ENCODE measurements at places on chromosomes 5 and 9. TPM values are rescaled to one million over a fixed set of nuclear protein-coding genes. Genes with fewer than 3 reads are reported as not detected.
A peak's percentile ranks its signal among the peaks of the same experiment; 100 is the strongest.

SMIM33 gene
- total RNA-seq, result not detected

CDX1 gene
- total RNA-seq, result 5.0 TPM

OR1Q1 gene
- not detected for total RNA-seq

MARCOL gene
- not detected for total RNA-seq

RABGAP1 gene
- total RNA-seq, result 68.4 TPM

NOL6 gene
- total RNA-seq, result 39.2 TPM

COL23A1 gene
- 15.5 TPM for total RNA-seq

DNA sequence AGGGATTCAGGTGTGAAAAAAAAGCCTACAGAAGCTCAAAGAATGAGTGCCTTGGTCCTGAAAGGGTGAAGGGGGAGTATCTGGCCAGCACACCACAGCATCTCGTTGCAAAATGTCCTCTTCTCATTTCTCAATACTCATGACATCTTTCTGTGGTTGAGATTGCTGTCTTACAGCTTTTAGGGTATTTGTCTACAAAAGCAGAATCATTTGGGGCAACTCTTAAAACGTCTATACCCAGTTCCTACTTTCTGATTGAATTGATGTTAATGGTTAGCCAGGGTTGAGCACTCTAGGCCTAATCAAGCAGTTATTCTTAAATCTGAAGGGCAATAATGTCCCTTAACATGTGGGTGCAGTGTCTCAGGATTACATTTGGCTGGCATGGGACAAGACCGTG lies 21.2 kb upstream of the PCSK5 start:
- no peak overlapping the region for H3K4me3 ChIP-seq
- no peak for DNase-seq
- no peak overlapping the region for H3K27ac ChIP-seq
- peaks cover 2% of the 10 kb centered on the region for H3K4me1 ChIP-seq
- H3K27me3 ChIP-seq, result peaks cover 14% of the 10 kb centered on the region

- no peaks in the 10 kb centered on the region for H3K4me1 ChIP-seq
- no peaks in the 10 kb centered on the region for H3K36me3 ChIP-seq
- H3K27ac ChIP-seq, result no peak overlapping the region
- no peaks in the 10 kb centered on the region for H3K27me3 ChIP-seq
Observed at GRCh38 chr5:21826884-21827283, 1026.3 kb downstream of the CDH12 start.

- peak overlapping the region; percentile 34 for H3K27ac ChIP-seq
- no peak for DNase-seq
- H3K4me1 ChIP-seq, result peaks cover 30% of the 10 kb centered on the region
- no peaks in the 10 kb centered on the region for H3K36me3 ChIP-seq
- H3K27me3 ChIP-seq, result peaks cover 5% of the 10 kb centered on the region
Observed at GRCh38 chr5:125549322-125549911, 803.0 kb upstream of the ZNF608 start.

DNA sequence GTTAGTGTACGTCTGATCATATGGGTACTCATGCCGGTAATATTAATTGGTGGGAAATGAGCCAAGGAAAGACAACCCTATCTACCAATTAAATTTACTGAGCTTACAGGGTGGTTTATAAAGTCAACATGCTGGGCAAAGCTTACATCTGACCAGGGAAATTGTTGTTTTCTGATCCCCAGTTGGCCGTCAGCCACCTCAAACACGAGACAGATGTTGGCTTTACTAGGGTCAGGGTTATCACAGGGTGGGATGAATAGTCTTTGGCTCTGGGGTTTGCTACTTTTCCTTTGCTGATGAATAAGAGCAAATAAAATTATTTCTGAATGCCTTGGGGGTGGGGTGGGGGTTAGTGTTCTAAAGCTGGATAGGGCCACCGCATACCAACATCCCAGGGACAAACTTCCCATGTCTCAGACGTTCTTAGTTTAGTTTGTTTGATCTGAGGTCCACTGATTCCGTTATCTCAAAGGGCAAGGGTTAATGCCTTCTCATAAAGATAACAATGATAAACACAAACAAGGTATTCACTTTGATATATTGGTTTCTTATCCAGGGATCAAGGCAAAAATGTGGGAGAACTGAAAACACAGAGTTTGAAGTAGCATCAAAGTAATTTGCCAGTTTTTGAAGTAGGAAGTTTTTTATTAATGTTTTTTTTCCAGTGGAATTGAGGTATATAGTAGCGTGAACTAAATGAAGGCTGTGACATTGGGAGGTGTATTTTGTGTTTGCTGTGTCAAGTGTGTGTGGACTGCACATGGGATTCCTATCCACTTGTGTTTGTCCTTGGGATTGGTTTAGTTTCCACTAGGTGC lies 109.1 kb upstream of the RPS23 start:
- no peak overlapping the region for H3K27ac ChIP-seq
- no peak for DNase-seq
- H3K36me3 ChIP-seq, result no peaks in the 10 kb centered on the region
- H3K27me3 ChIP-seq, result no peaks in the 10 kb centered on the region
- peaks cover 40% of the 10 kb centered on the region for H3K4me1 ChIP-seq

DNA sequence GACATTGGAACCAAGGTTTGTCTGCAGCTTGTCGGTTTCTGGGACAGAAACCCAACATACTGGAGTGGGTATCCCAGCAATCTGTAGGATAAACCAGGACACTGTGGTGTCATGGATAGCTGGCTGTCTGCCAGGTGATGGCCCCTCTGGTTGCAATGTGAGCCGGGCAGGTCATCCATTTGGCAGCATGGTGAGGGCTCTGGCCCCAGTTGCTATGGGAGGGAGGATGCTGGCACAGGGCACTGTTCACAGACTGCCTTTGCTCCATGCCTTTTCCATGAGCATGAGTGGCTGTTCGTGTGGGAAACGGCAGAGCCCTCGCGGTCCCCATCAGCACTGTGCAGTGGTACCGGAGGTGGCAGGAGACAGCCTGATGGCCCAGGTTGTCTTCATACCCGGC lies 6.4 kb downstream of the S1PR3 start:
- H3K27ac ChIP-seq, result no peak overlapping the region
- H3K4me1 ChIP-seq, result peaks cover 41% of the 10 kb centered on the region
- peaks cover 28% of the 10 kb centered on the region for H3K36me3 ChIP-seq
- peaks cover 15% of the 10 kb centered on the region for H3K27me3 ChIP-seq

DNA sequence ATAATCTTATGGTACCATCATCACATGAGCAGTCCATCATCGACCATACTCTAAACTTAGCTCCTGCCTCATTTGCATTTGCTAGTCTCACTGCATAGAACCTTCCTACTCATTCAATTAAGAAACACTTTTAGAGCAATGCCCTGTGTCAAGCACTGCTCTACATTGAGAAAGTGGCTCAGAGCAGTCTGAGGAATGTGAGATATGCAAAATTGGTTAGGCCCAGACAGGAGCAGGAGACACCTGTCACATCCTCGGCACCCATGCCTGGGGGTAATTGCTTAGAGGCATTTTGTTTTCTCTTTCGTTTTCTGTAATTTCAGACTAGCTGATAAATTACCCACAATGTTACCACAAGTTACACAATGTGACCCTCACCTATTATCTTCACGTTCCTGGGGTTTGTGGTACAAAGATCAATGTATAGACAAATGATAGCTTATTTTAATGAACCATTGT lies 4.9 kb upstream of the RARS1 start:
- no peaks in the 10 kb centered on the region for H3K27me3 ChIP-seq
- DNase-seq, result no peak
- H3K4me1 ChIP-seq, result peaks cover 6% of the 10 kb centered on the region
- no peaks in the 10 kb centered on the region for H3K36me3 ChIP-seq

DNA sequence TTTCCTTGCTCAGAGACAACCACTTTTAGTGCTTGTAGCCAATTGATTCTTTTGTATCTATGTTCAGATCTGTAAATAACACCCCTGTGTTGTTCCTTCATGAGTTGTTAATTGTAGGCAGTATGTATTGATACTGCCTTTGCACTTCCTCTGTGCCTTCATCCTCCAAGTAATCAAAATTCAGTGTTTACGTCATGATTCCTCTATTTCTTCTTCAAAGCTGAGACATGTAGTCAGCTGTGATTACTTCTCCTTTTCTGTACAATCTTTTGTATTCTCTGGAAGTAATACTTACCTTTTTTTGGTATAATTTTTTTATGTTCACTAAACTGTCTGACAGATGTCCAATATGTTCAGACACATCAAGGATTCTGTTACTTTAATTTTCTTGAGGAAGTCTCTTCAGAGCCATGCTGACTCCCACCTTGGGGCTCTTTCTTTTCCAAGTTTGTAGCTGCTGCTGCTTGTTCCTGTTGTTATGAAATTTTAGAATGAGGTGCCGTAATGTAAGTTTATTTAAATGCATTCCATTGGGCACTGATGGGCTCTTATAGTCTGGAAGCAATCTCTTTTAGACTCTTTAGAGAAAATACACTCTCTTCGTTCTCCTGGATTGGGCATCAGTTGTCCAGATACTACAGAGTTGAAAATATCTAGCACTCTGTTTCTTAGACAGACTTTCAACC lies 30.5 kb upstream of the LRRC70 start:
- DNase-seq, result no peak
- no peak overlapping the region for H3K4me3 ChIP-seq
- H3K27me3 ChIP-seq, result no peaks in the 10 kb centered on the region
- no peak overlapping the region for H3K27ac ChIP-seq
- H3K4me1 ChIP-seq, result no peaks in the 10 kb centered on the region

GRCh38 chr5:126534553-126534952 lies 60.5 kb downstream of the ALDH7A1 start:
- peaks cover 4% of the 10 kb centered on the region for H3K36me3 ChIP-seq
- no peak overlapping the region for H3K27ac ChIP-seq
- DNase-seq, result no peak
- H3K4me1 ChIP-seq, result peaks cover 32% of the 10 kb centered on the region

- no peak overlapping the region for H3K4me3 ChIP-seq
- peaks cover 17% of the 10 kb centered on the region for H3K36me3 ChIP-seq
- no peaks in the 10 kb centered on the region for H3K27me3 ChIP-seq
- no peak overlapping the region for H3K27ac ChIP-seq
- peaks cover 5% of the 10 kb centered on the region for H3K4me1 ChIP-seq
Observed at GRCh38 chr9:105355781-105356180, 92.1 kb upstream of the FSD1L start.

GRCh38 chr5:124740071-124740470 lies 6.4 kb downstream of the ZNF608 start:
- DNase-seq, result no peak
- peaks cover 62% of the 10 kb centered on the region for H3K4me1 ChIP-seq
- no peaks in the 10 kb centered on the region for H3K27me3 ChIP-seq
- no peaks in the 10 kb centered on the region for H3K36me3 ChIP-seq

DNA sequence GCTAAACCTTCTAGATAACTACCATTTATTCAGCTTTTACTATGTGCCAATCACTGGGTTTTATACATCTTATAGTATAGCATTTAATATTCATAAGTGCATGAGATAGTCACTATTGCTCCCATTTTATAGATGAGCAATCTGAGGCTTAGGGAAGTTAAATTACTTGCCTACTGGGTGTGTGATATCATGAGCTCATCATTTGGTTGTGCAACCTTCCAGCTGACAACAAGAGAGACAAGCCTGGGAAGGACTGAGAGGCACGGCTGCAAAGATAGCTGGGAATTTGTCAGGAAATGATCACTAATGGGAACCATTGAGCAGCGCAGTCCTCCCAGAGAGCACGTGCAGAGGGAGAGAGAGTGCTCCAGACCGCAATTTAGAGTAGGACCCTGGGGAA lies 481.6 kb upstream of the KIF2A start:
- H3K4me1 ChIP-seq, result peaks cover 8% of the 10 kb centered on the region
- H3K36me3 ChIP-seq, result no peaks in the 10 kb centered on the region
- H3K27me3 ChIP-seq, result peaks cover 9% of the 10 kb centered on the region
- DNase-seq, result no peak
- H3K27ac ChIP-seq, result no peak overlapping the region

DNA sequence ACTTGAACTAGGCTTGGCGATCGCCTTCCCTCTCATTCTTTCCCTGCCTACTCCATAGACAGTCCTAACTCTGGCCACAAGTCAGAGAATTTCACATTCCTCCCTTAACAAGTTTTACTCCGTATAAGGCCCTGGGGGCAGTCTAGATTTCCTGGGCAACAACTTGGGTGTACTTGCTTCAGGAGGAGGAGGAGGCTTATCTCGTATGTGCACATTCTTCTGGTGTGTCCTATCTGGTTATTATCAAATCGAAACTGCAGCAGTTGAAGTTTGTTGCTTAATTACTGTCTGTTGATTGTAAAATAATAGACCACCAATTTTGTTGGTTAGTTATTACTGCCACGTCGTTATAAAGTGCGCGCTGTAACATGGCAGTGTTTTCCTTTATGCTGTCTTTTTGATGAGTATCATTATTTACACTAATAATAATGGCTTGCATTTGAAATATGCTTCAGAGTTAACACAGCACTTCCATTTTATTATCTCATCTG lies 42.0 kb downstream of the PIP5K1B start:
- no peaks in the 10 kb centered on the region for H3K27me3 ChIP-seq
- no peaks in the 10 kb centered on the region for H3K36me3 ChIP-seq
- peak overlapping the region; percentile 70 for H3K4me3 ChIP-seq
- no peak for DNase-seq
- peak overlapping the region; percentile 94 for H3K27ac ChIP-seq

GRCh38 chr9:124795881-124796431 lies 19.0 kb downstream of the OLFML2A start:
- peaks cover 9% of the 10 kb centered on the region for H3K4me1 ChIP-seq
- H3K27ac ChIP-seq, result no peak overlapping the region
- no peaks in the 10 kb centered on the region for H3K36me3 ChIP-seq

DNA sequence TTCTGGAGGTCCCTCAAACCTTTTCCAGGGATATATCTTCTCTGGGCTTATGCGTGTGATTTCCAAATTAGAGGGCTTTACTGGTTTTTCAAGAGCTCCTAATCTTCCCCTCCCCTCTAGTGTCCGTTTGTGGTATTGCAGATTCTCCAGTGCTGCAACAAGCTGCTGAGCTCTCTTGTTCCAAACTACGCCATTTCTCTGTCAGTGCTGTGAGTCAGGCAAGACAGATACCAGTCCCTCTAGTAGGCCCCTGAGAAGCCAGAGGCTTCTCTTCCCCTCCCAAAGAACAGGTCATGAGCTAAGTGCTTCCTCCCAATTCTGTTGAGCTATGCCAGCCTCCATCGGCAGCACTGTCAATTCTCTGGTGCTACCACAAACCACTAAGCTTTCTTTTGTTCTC lies 149.5 kb downstream of the FANCC start:
- peaks cover 23% of the 10 kb centered on the region for H3K36me3 ChIP-seq
- no peak overlapping the region for H3K27ac ChIP-seq
- peaks cover 19% of the 10 kb centered on the region for H3K4me1 ChIP-seq
- no peak overlapping the region for H3K4me3 ChIP-seq

- H3K27ac ChIP-seq, result peak overlapping the region; percentile 7
- peak overlapping the region; percentile 33 for H3K4me3 ChIP-seq
- H3K4me1 ChIP-seq, result peaks cover 27% of the 10 kb centered on the region
- H3K36me3 ChIP-seq, result no peaks in the 10 kb centered on the region
- no peak for DNase-seq
- H3K27me3 ChIP-seq, result peaks cover 2% of the 10 kb centered on the region
Observed at GRCh38 chr5:66958980-66959641, 237.5 kb downstream of the CD180 start.

DNA sequence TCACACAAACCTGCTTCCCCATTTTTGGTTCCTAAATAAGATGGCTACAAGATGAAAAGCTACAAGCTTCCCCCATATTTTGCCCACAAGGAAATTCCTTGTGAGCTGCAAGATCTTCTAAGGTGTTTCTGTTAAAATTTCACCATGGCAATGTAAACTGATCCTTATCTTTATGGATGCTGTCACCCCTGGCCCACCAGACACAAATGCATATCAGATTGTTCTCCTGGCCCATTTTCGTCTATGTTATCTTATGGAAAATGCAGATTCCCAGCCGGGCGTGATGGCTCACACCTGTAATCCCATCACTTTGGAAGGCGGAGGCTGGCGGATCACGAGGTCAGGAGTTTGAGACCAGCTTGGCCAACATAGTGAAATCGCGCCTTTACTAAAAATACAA lies 65.1 kb upstream of the IL6ST start:
- no peak overlapping the region for H3K4me3 ChIP-seq
- H3K27me3 ChIP-seq, result peaks cover 3% of the 10 kb centered on the region
- H3K36me3 ChIP-seq, result no peaks in the 10 kb centered on the region
- H3K27ac ChIP-seq, result no peak overlapping the region

GRCh38 chr5:180377556-180378197 lies 24.5 kb upstream of the GFPT2 start:
- no peak overlapping the region for H3K27ac ChIP-seq
- H3K27me3 ChIP-seq, result no peaks in the 10 kb centered on the region
- H3K36me3 ChIP-seq, result no peaks in the 10 kb centered on the region

All from type B pancreatic cell (in vitro differentiated cells).